Fibroblast of pulmonary artery (primary cell): ENCODE measurements at places on chromosomes 1 and 21.

DNA sequence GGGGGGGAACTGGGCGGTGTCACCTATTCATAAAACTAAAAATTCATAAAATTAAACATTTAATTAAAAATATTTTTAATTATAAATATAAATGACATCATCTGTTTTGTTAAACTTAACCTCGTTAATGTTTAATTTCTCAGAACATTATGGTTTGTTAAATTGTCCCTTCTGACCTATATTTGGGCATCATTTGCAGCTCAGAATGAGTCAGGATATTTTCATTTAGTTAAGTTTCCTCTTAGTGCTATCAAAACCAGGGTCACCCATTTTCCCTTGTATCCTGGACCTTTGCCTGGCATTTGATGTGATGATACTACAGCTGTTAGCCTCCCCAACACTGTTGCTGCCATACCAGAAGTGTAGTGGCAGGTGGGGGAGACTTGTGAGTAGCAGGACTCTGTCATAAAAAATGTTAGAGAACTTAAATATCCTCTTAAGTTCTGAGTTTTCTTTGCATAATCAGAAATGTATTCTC is 30.3 kb downstream of the TSNAX start:
- no peak for DNase-seq

GRCh38 chr1:87632232-87632631 is 303.6 kb downstream of the LMO4 start:
- no peak for DNase-seq

DNA sequence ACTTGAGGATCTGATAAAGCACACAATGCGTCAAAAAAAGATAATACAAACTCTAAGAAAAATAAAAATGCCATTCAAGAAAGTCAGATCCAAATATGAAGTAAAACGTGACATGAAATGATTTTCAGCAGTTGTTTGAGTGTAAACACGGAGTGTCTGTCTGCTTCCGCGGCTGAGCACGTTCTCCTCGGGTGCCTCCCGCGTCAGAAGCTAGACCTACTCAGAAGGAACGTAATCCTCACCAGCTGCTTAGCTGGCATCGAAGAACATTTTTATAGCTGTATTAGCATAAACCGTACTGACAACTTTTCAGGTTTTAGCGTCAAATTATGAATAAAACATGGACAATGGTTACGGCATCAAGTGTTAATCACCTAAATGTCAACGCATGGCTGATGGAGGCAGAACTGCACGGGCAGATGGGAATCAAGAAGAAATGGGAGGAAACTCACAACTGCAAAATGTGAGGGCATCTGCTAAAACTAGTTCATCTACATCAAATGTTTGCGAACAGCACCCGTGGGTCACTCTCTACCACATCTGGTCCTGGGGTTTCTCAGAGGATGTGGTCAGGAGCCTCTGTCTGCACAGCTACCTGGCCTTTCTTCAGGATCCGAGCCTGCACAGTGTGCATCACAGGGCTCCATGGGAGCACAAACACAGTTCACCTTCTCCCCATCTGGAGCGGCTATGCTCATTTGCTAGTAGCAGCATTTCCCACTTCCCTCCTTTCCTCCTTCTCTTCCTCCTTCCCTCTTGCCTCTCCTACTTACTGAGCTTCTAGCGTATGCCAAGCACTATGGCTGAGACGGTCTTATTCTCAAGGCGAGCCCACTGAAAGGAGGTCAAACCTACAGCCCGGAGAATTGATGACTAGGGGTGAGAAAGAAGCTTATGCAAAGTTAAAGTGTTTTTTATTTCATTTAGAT is 40.0 kb downstream of the RCAN1 start:
- no peak for DNase-seq

- no peak for DNase-seq
Observed at GRCh38 chr1:211789641-211790464, 40.7 kb downstream of the LPGAT1 start.

DNA sequence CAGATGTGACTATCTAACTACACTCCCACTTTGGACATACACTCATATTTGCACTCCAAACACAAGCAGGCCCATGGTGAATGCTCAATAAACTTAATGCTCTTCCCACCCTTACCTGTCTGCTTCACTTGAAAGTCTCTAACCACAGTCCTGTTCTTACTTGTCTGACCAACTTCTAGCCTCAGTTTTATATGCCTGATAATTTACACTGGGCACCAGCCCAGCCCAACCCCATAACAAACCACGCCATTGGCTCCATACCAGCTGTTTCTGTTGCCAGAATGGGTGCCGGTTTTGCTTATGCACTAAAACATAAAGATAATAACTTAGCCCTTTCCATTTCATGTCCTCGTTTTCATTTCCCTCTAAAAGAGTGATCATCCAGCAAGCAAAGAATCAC is 395.4 kb downstream of the NTNG1 start:
- DNase-seq = no peak

DNA sequence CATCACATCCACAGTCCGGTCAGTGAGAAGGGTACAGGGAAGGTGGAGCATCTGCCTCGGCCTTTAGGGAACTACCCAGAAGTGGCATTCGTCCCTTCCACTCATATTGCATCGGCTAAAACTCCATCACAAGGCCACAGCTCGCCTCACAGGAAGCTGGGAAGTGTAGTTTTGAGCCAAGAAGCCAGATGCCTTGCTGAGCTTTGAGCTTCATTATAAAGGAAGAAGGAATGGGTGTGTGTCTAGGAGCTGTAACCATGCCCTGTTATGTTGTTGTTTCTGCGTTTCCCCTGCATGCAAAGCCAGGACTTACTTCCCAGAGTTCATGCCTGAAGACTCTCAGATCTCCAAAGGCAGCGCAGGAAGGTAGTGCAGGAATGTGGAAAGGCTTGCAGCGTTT is 61.1 kb downstream of the OPTC start:
- DNase-seq = no peak

DNA sequence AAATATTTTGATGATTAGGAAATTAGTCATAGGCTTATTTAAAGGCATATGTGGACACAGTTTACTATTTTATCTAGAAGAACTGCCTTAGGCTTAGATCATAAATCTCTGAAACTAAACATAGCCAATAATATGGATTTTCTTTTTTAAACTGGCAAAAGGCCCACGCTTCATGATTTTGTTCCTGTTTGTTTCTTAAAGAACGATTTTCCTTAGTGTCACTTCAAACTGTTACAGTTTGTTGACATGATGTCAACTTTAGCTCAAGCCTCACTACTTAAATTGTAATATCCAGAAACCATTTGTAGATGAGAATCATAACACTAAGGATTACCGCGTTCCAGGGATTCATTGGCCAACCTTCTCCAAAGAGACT is 322.6 kb downstream of the HHIPL2 start:
- DNase-seq = no peak

- no peak for DNase-seq
Observed at GRCh38 chr1:156608981-156609380, 7.7 kb upstream of the GPATCH4 start.

GRCh38 chr1:31775210-31775999 is 11.3 kb upstream of the ADGRB2 start:
- no peak for DNase-seq

DNA sequence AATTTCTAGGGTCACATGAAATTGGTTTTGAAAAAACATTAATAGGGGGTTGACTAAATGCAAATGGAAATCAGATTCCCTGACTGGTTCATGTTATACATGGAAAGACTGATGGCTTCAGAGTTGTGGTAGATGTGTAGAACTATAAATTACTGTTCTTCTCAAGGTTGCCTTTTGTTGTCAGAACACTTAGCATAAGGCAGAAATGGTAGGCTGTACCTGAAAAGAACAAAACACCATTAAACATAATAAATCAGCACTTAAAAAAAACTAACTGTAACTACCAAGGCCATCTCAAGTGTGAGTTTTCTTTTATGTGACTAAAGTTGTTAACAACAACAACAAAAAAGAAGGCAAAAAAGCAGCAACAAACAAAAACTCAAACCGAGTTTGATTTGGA is 111.8 kb downstream of the RPS6KC1 start:
- no peak for DNase-seq

DNA sequence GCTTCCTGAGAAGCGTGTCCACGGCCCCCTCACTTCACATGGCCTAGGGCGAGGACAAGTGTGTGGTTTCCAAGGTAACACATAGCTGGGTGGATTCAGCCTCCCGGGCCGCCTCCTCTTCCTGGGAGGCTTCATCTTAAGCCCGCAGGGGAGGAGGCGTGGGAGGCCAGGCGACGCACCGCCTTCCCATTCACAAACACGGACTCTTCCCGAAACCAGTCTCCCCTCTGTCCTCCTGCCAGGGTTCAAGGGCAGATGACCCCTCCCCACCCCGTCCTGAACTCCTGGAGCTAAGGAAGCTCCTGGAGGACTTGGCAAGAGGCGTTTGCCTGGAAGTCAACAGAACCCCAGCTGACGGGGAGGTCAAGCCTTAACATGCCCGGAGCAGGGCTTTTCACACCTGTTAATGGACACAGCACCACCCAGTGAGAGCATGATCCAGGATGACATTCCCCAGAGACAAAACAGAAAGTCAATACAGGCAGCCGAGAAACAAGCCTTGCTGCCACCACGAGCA is 56.7 kb downstream of the KCNN3 start:
- peak; percentile 53 for DNase-seq

GRCh38 chr1:116568662-116569380 is 2.0 kb downstream of the CD58 start:
- DNase-seq = no peak
